Activated CD4-positive, alpha-beta T cell treated with anti-CD3 and anti-CD28 coated beads for 24 hours (primary cell): ENCODE measurements at places on chromosomes 6 and 20.

- no peak for DNase-seq
Observed at GRCh38 chr6:100850174-100850573, 31.0 kb downstream of the ASCC3 start.

GRCh38 chr6:128558924-128559323, 38.5 kb upstream of the PTPRK start:
- no peak for DNase-seq

DNA sequence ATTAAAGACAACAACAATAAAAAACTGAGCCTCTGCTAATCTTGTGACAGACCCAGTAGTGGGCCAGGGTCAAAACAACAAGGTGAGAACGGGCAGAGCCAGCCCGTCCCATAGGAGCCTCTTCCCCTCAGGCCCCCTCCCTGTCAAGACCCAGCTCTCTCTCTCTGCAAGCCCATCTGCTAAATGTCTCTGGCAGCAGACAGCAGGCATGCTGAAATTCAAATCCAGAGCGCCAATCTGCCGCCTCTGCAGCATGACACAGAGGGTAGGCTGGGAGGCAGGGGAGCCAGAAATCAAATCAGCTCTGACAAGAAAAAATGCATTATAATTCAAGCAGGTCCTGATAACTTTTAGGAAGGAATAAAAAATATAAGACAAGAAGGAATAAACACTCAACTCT, 26.3 kb downstream of the METTL24 start:
- no peak for DNase-seq

- DNase-seq: no peak
Observed at GRCh38 chr6:144360401-144360800, 75.3 kb downstream of the UTRN start.
